ENCODE measurements at places on chromosomes 12 and 14.

GRCh38 chr12:19819231-19819630 lies 379.9 kb downstream of the AEBP2 start:
- no peak for DNase-seq

GRCh38 chr12:124906606-124907261 lies 7.7 kb downstream of the UBC start:
- DNase-seq = peak; percentile 84

GRCh38 chr14:94364964-94365363 lies 23.4 kb downstream of the SERPINA1 start:
- no peak for DNase-seq

GRCh38 chr12:46267575-46267824 lies 1.3 kb downstream of the SLC38A1 start:
- no peak for DNase-seq

DNA sequence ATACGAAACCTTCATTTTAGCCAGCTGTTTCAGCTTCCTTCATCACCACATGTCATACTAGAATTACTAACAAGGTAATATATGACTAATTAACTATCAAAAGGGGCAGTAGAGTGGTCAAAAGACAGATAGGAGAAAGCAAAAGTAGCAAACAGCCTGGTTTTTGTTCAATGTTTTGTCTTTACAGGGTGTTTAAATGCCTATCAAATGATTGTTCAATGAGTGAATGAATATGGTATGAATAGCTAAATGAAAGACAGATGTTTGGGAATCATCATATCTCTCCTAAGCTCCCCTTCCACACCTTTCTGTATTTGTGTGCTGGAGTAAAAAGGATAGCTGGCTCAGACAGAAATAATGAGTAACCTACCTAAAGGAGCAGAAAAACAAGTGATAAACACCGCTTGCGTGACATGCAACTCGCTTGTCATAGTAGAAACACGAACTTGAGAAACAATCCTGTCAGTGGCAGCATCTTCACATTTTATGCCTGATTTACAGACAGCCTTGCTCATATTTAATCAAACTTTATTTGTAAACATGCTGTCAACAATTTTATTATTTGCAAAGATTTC lies 34.2 kb downstream of the ABCC9 start:
- DNase-seq = no peak

DNA sequence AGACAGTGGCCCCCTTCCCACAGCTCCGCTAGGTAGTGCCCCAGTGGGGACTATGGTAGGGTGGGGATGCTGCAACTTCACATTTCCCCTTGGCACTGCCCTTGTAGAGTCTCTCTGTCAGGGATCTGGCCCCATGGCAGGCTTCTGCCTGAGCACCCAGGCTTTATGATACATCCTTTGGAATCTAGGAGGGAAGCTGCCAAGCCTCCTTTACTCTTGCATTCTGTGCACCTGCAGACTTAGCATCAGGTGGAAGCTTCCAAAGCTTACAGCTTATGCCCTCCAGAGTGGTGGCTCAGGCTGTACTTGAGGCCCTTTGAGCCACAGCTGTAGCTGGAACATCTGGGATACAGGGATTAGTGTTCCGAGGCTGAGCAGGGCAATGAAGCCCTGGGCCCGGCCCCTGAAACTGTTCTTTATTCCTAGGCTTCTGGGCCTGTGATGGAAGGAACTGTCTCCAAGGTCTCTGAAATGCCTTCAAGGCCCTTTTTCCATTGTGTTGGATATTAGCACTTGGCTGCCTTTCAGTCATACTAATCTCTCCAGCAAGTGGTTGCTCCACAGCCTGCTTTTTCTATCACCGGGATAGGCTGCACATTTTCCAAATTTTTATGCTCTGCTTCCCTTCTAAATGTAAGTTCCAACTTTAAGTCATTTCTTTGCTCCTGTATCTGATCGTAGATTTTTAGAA lies 22.2 kb upstream of the OR6J1 start:
- DNase-seq = no peak

- DNase-seq = peak; percentile 54
Observed at GRCh38 chr12:48937170-48937569, 11.9 kb upstream of the FKBP11 start.

GRCh38 chr12:123983822-123984485 lies 10.9 kb downstream of the ZNF664 start:
- peak; percentile 60 for DNase-seq

DNA sequence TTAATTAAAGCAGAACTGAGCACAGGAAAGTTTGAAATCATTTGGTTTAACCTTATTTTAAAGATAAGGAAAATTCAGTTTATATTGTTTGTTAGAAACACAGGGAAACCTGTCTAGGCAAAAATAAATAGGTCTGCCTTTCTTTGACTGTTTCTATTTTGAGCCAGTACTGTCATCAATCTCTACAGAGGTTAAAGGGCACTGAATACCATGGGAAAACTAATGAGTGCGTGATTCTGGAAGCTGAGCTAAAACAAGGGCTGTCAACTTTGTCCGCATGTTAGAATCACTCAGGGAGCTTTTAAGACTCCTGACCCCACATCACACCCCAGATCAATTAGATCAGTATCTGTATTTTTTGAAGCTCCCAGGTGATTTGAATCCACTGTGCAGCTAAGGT lies 38.8 kb downstream of the NOPCHAP1 start:
- no peak for DNase-seq

- no peak for DNase-seq
Observed at GRCh38 chr14:94045101-94045500, 19.0 kb downstream of the OTUB2 start.

DNA sequence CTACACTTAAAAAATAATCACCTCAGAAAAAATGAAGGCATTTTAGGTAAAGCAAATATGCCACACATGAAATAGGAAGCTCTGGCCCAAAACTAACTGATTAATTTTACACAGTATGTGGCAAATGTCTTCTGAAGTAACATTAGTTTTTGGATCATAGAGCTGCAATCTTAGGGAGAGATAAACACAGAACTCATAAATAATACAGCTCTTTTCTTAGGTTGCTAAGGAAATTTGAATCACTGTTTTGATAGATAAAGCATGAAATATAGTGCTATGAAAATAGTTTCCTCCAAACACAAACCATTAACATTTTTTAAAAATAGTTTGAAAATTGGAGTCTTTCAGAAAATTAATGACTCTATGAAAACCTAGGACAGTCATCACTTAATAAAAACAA lies 15.0 kb downstream of the RASSF9 start:
- no peak for DNase-seq

DNA sequence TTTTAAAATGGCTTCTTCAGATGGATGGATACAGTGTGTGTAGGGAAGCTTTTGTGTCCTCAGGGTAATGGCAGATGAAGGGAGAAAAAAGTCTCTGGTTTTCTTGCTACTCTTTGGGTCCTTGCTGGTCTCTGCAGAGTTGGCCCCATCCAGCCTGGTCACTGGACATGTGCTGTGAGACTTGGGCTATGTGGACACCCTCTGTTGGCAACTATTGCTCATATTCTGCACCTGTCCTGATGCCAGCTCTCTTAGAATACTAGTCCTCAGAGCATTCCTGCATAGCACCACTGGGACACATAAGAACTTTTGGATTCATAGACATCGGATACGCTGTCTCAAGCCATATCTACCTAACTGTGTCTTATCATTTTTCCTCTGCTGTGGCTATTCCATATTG lies 20.0 kb downstream of the NAV3 start:
- no peak for DNase-seq

DNA sequence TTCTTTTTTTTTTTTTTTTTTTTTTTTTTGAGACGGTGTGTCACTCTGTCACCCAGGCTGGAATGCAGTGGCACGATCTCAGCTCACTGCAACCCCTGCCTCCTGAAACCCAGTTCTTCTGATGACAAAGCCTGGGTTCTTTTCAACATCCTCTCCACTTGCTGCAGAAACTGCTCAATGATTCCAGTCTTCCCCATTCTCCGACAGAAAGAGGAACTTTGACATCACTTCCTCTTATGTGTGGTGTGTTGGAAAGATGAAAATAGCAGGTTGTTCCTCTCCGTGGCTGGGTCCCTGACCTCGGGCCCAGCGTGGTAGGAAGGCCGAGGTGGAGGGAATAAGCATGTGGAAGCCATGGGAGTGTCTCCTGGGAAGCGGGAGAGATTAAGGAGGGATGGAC lies 198.4 kb downstream of the PHETA1 start:
- DNase-seq = no peak

- DNase-seq = no peak
Observed at GRCh38 chr14:55430024-55430690, 10.3 kb downstream of the TBPL2 start.

GRCh38 chr12:59096246-59096645 lies 175.9 kb upstream of the LRIG3 start:
- no peak for DNase-seq

GRCh38 chr12:27085654-27086053 lies 3.3 kb upstream of the C12orf71 start:
- no peak for DNase-seq

- DNase-seq = no peak
Observed at GRCh38 chr12:58580095-58580494, 340.2 kb downstream of the LRIG3 start.

DNA sequence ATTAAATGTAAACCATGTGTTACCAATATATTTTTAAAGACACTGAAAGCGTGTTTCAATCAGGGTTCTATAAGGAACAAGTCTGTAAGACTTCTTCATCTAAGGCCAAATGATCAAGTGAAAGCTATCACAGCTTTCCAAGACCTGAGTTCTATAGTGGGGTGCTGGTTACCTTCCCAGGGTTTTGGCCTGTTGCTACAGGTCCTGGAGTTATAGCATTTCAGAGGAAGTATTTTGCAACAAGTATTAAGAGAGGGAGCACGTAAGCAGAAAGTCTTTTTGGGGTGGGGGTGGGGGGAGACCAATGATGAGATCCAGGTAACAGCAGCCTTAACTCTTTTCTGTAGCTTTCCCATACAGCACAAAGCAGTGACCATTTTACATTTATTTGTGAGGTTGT lies 43.8 kb downstream of the FOXN3 start:
- no peak for DNase-seq

GRCh38 chr12:87618199-87618598 lies 411.0 kb downstream of the C12orf50 start:
- no peak for DNase-seq

DNA sequence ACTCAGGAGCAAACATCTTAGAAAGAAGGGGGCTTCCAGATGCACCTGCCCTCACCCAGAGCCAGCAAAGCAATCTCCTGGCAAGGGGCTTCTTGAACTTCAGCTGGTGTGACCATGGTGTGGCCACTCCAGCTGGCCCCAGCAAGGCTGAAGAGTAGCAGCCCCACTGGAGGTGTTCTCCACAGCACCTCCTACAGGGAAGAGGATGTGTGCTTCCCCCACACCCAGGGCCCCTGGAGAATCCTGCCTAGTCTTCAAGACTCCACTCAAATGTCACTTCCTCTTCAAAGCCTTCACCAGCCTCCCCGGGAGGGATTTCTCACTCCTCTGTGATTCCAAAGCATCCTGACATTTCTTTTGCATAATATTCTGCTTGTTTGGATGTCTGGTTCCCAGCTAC lies 8.5 kb downstream of the RAB15 start:
- DNase-seq = no peak

DNA sequence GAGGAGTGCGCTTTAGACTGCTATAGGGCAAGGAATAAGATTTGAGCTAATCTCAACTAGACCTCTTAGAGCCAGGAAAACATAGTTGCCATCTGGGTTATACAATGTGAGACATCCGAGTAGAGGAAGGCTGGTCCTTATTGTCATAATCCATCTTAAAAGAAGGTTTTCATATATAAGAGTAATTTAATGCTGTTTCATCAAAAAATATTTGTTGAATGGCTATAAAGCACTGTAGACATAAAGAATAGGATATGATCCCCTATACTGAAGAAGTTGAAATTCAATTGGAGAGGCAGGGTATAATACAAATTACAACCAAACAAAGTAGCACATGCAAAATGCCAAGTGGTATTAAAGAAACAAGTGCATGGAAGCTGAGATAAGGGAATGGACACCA lies 294.5 kb downstream of the SSPN start:
- no peak for DNase-seq

DNA sequence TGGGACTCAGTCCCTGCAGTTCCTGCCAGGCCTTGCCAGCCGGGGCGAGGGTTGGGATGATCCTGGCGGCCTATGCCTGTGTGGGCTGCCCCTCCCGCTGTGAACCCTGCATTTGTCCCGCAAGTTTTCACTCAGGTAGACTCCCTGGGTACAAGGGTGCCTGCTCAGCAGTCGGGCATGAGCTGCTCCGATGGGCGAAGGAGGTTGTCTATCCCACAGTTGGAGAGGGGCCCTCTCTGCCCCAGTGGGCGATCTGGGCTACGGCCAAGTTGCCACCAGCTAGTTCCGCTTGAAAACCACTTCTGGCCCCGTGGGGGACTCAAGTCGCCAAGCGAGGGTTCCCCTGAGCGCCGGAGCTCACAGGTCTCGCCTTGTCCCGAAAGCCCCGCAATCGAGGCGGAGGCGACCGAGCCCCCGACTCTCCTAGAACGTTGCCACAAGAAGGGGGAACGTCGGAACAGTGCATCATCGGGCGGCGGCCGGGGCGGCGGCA lies 365 bp upstream of the TPI1 start:
- DNase-seq = no peak

- no peak for DNase-seq
Observed at GRCh38 chr12:6280053-6280469, 30.4 kb upstream of the PLEKHG6 start.

DNA sequence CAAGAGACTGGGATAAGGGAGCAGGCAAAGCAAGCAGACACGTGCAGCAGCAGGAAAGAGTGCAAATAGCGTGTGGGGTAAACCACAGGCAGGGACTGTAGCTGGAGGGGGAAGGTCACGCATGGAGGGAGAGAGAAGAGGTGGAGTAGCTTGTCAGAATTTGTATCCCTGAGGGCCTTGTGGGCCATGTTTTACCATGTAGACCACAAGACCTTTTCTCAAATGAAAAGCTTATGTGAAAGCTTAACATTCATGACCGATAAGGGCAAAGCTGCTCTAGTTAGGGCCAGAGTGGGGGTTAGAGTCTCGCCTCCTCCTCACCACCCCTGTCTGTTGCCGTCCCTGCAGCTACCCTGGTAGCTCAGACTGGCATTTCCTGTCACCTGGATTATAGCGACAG lies 152.9 kb upstream of the E2F7 start:
- DNase-seq = no peak

DNA sequence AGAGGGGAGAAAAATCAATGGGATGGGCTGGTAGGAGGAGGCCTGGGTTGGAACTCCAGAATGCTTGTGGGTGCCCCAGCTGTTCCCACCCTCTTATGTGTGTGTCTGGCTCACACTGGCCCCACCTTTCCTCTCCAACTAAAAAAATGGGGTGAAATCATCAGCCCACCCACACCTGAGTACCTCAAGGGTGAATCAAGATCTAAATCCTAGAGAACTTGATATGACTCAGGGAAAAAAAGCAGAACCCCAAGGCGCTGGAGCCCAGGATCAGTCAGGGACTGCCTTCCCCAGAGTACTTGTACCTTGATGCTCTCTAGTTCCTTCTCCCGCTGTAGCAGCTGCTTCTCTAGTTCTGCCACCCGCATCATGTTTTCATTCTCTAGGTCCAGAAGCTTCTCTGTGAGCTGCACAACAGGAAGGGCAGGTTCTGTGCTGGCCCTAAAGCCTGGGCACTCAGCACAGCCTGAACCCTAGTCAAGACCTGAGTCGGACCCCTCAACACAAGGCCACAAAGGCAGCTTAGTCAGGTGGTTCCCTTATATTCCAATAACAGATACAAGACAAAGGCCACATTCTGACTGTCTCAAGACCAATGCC lies 29.7 kb downstream of the PRPF40B start:
- no peak for DNase-seq

All from ecto neural progenitor cell (in vitro differentiated cells).